ENCODE measurements at places on chromosomes 3 and 15.

GRCh38 chr3:55897573-55898224 is 410.6 kb upstream of the WNT5A start:
- DNase-seq: no peak

- no peak for DNase-seq
Observed at GRCh38 chr3:184471439-184471838, 90.1 kb upstream of the EPHB3 start.

DNA sequence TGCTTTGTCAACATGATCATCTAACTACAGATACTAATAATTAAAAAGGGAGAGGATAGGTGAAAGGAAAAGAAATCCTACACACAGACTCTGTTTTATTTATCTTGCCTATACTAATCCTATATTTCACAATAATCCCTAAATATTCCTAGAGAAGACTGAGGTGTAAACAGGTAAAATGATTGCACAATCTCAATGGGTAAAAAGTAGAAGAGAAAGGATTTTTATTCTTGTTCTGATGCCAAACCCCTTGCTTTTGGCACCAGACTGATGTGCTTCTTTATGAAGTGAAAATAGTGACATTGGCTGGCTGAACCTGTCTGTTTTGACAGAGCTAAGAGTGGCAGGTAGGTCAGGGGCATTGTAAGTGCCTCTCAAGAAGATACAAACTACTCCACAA is 101.9 kb upstream of the ZPLD1 start:
- DNase-seq: no peak

- no peak for DNase-seq
Observed at GRCh38 chr3:43017593-43018195, 38.6 kb downstream of the GASK1A start.

GRCh38 chr15:46126581-46126980 is 491.8 kb downstream of the SQOR start:
- no peak for DNase-seq

GRCh38 chr3:111321786-111322185 is 220.2 kb upstream of the CD96 start:
- no peak for DNase-seq

DNA sequence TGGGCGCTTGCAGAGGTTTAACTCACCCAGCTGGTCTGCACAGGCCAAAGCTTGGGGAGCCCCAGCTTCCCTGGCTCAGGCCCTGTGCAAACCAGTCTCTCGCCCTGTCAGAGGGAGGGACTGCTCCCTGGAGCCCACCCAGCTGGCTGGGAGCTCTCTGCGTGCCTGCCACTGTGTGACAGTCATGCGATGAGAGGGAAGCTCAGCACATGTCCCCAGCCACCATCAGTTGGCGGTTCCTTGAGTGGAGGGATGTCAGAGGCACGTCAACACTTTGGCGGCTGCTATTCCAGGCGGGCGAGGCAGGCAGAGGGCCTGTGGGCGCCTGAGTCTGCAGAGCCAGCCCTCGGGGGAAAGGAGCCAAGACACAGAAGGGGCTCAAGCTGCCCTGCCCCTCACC is 324.6 kb downstream of the UACA start:
- DNase-seq: no peak

DNA sequence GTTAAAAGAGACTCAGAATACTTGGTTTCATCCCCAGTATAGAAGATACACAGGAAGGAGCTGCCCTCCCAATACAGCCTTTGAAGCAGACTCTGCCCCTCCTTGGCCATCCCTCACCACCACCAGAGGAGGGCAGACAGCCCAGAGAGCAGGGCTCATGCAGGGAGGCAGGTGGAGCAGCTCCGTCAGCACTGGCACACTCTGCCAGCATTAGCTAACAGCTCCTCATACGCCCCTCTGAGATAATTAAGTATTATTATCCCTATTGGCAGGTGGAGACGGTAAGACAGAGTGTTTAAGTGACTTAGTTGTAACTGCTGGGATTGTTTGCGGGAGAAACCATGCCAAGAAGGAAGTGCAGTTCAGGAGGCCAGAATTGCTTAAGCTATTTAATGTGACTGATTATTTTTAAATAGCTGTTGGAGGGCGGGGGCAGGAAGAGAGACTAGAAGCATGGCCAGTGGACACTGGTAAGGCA is 434.0 kb downstream of the EPHB1 start:
- DNase-seq: no peak

DNA sequence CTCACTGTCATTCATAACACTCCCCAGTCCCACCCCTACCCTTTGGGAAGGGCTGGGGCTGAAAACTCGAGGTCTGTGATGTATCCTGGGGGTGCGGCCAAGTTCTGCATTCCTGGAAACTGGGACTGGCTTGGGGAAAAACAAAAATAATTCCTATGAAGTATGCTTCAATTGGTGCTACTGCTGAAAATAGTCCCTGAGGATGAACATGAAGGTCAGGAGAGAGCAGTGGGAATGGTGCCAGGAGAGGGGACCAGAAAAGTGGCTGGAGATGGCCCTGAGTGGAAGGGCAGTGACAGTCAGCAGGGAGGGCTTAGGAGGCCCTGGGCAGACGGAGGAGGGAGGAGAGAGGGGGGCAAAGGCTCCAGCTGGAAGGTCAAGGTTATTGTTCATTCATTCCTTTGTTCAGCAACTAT is 4.8 kb upstream of the ISLR start:
- no peak for DNase-seq

- no peak for DNase-seq
Observed at GRCh38 chr3:99645277-99646106, 7.1 kb downstream of the COL8A1 start.

DNA sequence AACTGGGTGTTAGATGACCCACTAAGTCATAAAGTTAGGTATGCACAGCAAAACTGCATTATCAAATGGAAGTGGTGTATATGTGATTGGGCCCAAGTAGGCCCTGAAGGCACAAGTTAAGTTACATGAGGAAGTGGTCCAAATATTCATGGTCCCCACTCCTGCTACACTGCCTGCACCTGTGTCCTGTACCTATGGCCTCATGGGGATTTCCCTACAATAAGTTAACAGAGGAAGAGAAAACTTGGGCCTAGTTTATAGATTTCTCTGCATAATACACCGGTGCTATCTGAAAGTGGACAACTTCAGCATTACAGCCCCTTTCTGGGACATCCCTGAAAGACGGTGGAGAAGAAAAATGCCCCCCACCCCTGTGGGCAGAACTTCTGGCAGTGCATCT is 41.5 kb downstream of the STRIT1 start:
- DNase-seq: no peak

- DNase-seq: no peak
Observed at GRCh38 chr3:181431748-181432147, 280.0 kb upstream of the SOX2 start.

DNA sequence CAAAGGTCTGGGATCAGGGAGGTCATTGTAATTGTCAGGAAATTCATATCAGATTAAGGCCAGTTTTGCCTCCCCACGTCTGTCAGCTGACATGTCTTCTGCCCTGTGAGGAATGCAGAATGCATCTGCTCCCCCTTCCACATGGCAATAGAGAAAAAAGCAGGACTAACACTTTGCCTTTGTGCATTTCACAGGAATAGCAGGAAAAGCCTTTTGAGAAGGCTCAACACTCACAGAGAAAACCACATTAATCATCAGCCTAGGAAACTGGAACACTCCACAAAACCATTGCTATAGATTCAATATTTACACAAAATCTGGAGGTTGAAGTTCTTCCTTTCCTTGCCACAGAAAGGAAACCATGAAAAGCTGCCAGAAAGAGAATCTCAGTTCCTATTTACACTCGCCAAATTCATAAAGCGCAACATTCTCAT is 165.2 kb upstream of the HES1 start:
- no peak for DNase-seq

DNA sequence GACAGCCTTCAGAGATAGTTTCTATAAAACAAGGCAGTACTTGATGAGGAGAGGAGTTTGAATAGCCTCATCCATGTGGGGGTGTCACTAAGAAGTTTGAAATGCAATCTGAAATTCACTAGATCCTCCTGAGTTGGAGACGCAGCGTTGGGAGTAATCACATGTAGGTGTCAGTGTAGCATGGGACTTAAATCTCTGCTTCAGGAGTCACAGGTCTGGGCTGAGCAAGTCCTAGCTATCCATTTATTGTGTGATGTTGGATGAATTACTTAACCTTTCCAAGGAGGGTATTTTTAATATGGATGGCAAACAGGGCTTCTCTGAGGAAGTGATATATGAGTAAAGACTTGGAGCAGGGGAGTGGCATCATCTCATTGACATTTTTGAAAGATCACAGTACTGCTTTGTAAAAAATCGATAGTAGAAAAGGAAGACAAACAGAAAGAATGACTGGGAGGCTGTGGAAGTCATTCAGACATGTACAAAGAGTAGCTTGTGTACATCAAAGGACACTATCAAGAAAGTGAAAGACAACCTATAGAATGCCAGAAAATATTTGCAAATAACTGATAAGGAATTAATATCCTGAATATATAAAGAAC is 17.1 kb downstream of the CP start:
- DNase-seq: no peak

DNA sequence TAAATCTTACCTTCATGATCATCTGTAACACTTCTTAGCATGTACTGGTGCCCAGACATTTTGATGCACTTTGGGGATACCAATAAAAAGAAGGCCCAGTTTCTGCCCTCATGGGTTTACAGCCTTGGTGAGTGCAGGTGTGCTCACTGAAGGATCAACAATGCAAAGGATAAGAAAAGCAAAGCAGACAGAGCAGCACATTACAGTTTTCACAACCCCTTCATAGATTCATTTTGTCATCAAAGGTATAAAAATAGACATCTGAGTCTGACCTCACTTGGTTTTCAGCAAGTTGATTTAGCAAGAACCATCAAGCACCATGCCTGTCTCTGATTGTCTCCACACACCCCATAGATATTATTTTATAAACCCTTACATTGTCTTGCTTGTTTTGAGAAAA is 77.6 kb downstream of the BFSP2 start:
- no peak for DNase-seq

DNA sequence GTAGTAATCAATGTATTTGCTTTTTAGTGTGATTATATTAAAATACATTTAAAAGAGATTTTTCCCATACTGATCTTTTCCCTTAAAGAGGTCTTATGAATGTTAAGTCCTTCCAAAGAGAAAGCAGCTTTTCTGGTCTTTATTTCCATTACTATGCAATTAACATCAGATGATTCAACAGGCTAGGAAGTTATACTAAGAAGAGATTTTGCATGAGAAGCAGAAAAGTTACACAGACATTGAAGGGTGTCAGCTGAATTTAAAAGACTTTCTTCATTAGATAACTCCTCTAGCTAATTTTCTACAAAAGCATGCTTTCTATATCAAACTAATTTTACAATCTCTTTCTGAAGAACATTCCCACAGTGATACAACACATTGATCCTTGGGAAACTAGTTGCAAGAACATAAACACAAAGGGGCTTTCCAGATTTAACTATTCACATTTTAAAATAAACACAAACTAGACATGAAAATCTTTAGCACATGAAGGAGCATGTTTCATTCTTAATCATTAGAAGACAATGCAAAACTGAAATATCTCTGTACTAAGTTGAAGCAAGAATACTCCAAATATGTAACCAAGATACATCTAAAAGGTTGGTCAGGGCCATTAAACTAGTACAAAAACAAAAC is 965.8 kb downstream of the ROBO1 start:
- DNase-seq: no peak

DNA sequence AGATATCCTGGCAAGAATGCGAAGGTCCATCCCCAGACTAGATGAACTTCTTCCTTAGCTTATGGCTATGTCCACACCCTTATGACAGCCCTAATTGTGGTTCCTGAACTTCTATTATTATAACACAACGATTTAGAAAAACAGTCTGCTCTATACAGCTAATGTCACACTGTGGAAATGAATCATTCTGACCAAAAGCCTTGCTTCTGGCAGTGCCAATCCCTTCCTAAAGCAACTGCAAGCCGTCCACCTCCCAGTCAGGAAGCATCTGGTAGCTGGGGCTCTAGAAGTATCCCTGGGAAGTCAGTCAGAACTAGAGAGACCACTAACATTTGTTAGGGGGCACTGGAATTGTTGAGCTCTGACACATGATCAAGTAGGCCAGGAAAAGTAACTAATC is 45.0 kb downstream of the MYO5A start:
- no peak for DNase-seq

GRCh38 chr15:44719293-44719999 is 8.1 kb downstream of the B2M start:
- DNase-seq: no peak

DNA sequence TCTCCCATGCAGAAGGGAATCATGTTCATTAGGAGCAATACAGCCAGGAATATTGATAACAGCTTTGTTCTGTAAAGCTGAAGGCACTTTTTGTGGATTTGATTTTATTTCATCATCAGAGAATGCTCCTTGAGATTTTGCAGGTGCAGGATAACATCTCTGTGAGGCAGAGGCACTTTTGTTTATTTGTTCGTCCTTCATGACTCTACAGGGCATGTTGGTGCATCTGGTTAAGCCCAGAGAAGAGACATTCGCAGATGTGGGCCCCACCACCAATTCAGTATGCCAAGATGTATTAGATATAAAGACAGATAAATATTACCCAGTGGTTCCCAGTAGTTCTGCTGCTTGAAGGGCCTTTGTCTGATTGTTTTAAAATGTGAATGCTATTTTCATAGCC is 368.1 kb upstream of the SEMA6D start:
- no peak for DNase-seq

DNA sequence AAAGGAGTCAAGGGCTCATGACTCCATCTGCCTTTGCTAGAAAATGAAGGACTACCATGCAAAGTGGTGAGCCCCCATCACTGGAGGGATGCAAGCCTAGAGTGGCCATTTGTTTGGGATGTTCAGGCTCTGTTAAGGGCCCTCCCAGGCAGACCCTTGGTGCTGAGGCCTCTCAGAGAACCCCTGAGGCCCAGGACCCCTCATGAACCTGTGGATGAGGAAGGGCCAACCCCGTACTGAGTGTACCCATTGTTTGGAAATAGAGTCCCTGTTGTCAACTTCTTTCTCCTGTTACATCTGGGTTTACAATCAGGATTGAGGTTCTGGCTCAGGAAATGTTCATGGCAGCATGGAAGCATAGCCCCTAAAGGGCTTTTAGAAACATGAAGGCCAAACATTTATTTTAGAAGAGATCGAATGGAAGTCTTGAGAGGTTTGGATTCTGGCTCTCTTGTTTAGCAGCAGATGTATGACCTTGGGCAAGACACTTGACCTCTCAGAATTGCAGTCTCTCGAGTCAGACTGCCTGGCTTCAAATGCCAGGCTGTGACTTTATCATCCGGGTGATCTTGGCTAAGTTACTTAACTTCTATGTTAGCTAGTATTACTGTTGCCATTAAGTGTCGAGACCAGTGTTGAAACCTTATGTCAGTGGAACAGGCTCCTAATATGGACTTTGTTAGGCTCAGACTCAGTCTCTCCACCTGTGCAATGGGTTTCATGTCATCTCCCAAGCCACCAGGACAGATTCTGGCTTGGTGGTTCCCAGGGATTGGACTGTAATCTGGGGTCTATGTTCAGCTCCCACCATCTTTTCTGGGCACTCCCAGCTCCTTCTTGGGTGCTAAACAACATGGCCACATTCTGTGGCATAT is 12.4 kb downstream of the ITGA11 start:
- no peak for DNase-seq

DNA sequence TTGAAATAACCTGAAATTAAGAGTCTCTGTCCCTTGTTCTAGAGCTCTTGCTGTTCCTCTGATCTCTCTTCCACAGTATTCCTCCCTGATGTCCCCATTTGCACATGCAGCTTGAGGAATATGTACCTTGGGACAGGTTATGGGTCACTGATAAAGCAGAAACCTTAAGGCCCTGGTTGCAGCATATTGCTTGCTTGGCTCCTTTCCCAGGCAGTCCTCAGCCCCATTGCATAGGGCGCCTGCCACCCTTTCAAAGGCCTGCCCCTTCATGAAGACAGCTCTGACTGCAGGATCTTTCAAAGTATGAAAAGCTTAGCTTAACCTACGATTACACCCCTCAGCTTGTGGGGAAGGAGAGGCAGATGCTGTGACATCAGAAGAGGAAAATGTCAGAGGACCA is 51.6 kb downstream of the WDR76 start:
- DNase-seq: no peak
